ENCODE measurements at places on chromosomes 7 and 10. TPM values are rescaled to one million over a fixed set of nuclear protein-coding genes. Genes with fewer than 3 reads are reported as not detected.

GRCh38 chr10:70158113-70158512 is 11.6 kb upstream of the TYSND1 start:
- DNase-seq, result no peak

Gene PNLIPRP3
- 0.54 TPM for total RNA-seq

DNA sequence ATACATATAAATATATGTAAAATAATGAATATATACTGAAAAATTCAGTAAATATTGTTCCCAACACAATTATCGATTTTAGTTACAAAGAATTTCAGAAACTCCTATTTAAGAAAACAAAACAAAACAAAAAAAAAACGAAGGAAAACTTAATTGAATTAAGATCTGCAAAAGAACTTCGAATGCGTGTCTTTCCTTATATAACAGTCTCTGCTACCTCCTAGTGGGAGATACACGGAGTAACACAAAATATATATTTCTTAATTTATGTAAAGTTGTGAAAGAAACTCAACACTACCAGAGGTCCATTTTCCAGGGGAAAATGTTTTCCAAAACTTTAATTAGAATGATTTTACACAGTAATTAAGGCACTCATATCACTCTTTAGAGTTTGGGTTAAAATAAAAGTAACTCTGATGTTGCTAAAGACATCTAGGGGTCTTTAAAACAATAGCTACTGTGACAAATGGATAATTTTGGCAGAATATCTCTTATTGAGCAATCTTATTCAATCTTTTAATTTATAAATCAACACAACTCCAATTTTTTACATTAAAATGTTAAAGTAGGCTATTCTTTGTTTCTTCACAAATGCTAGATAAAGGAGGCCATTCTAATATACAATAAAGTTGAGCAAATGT is 41.6 kb downstream of the NEBL start:
- no peak for DNase-seq

Gene NACAD
- 5.3 TPM for total RNA-seq

DNA sequence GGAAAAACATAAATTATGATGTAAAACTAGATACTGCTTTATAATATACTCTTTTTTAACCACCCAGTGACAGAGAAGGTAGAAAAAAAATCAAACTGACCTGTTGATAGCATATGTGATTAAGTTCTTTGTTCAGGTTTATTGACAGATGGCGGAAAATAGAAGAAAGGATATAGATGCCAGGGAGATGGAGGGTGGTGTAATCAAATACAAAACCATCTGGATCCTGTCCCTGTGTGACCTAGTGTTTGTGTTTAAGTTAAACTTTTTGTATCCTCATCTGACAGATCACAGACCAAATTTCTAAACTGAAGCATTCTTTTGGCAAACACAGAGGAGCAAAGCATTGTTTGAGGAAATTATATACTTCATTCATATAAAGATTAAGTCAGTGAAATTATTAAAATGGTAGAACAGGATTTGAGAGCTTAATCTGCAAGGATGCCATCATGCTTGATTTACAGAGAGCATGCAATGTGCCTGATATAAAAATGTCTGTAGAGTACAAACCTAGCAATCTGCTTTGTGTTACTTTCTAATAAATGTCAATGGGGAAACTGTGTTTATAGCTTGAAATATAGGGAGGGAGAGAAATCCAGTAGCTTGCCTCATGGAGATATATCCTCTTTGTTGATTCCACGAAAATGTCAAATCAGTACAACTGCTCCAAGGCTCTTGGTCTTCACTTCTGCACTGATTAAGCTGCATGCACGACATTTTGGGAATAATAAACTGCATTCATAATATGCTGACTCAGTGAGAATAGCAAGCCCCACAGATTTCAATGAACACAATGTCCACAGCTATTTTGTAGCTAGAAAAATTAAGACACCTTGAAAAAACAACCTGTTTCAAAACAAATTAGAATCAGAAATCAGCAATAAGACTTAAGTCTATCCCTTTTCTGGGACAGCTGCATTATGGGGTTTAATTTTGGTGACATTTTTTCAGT is 39.0 kb downstream of the SEM1 start:
- DNase-seq, result no peak

Gene NPY4R
- total RNA-seq, result 1.5 TPM

Gene C10orf53
- total RNA-seq, result not detected

DNA sequence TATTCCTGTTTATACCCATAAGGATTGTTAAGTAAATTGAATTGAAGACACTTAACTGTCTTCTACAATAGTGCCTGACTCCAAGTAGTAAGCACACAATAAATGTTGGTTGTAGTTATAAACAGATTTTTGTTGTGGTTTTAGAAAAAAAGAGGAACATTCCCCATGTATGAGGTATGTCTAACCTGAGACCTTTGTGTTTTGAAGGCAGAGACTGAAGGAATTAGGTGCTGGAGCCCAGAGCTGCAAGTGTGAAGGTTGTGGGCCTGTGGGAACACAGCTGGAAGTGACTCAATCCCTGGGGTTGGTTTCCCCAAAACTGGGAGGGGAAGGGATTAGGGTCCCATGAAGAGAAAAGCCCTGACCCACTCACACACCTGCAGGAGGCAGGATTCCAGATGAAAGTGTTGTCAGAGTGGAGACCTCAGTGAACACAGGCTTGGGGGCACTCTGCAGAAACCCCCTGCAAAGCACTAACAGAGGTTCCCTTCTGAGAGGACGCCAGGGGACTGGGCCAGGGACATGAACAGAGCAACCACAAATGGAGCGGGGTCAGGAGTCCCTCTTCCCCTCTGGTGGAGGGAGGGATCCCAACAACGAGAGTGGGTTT is 265.1 kb upstream of the KLF14 start:
- DNase-seq, result no peak

DNA sequence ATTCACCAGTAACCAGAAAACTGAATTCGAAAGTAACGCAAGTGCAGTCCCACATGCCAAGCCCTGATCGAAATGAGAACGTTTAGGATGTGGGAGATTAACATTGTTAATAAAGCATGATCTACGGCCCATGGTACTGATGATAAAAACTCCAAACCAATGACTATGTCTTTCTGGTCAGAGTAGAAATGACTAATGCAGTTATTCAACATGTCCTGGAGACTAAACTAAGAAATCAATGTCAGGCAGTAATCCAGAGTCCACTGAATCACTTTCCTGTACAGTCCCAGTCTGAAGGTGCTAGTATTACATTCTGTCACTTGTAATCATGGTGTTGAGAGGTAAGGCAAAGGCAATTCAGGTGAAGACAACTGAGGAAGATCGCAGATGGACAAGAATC is 14.4 kb downstream of the NPSR1 start:
- DNase-seq, result no peak

DNA sequence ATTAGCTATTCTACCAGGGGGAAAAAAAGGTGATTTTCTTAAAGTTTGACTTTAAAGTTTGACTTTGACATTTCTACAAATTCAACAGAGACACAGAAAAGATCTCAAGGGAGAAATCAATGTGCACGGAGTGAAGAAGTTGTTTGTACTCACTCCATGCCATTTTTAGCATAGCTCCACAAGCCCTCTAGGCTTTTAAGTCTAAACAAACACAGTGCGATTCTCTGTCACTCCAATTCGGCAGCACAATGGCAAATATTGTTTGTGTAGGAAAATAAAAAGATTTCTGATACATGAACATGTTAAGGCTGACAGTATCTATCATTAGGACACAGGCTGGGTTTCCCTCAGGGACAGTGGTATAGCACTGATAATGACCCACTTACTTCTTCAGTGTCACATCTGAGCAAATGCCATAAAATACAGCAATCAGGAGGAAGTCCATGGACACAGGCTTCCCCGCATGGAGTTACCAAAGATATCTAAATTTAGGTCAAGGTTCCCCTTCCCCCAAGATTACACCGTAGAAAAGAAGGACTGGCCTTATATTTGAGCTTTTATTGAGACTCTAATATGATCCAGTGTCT is 28.0 kb downstream of the GSAP start:
- no peak for DNase-seq

- DNase-seq, result peak; percentile 89
These were observed 777 bp downstream of the BICC1 start for GRCh38 chr10:58513188-58514110.

GRCh38 chr10:26291721-26292480 is 75.3 kb downstream of the GAD2 start:
- no peak for DNase-seq

Gene WNT8B
- total RNA-seq, result not detected

Gene MYL7
- total RNA-seq, result not detected

GRCh38 chr10:72753760-72754231 is 61.9 kb downstream of the MCU start:
- no peak for DNase-seq

Gene TRPV5
- total RNA-seq, result not detected

DNA sequence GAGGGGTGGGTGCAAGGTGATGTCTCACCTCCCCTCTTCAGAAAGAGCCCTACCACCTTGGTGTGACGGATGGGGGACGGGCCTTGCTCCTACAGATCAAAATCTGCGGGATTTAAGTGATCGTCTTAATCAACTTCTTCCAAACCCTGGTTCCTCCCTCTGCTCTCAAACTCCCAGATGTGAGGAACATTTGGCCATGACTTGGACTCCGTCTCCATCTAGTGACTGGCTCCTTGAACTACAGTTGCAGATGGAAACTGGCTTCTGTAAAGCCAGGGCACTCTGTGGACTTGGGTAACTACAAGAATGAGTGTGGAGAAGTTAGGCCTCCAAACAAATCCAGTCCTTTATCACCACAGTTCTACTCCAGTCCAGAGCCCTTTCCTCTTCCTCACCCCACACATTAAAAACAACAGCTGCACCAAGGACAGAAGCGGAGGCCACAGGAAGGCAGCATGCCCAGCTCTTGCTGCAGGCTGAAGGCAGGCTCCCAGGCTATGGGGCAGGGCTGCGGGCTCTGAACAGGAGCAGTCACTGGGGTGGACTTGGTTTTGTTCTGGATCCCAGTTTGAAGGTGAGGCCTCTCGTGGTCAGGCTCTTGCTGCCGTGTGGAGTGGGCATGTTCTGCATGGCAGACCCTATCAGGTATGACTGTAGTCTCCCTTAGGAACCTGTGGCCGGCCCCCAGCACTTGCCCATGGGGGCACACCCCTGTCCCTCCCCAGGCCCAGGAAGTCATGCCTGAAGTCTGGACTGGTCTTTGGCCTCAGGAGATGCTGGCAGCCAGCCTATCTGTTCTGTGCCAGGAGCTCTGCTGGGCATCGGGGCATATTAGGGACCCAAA is 79.4 kb downstream of the VWC2 start:
- DNase-seq, result no peak

Gene LRRD1
- total RNA-seq, result 0.83 TPM

Gene PTN
- total RNA-seq, result 31.0 TPM

- DNase-seq, result no peak
These were observed 612.0 kb downstream of the CNTNAP2 start for GRCh38 chr7:146728611-146729010.

Data from sigmoid colon (tissue), 7 donors.